Stimulated activated CD8-positive, alpha-beta memory T cell treated with anti-CD3 and anti-CD28 coated beads, Interleukin-4, amount 100 ng/mL, for 4 hours (primary cell): ENCODE measurements at places on chromosomes 4 and X.
A peak's percentile ranks its signal among the peaks of the same experiment; 100 is the strongest.

DNA sequence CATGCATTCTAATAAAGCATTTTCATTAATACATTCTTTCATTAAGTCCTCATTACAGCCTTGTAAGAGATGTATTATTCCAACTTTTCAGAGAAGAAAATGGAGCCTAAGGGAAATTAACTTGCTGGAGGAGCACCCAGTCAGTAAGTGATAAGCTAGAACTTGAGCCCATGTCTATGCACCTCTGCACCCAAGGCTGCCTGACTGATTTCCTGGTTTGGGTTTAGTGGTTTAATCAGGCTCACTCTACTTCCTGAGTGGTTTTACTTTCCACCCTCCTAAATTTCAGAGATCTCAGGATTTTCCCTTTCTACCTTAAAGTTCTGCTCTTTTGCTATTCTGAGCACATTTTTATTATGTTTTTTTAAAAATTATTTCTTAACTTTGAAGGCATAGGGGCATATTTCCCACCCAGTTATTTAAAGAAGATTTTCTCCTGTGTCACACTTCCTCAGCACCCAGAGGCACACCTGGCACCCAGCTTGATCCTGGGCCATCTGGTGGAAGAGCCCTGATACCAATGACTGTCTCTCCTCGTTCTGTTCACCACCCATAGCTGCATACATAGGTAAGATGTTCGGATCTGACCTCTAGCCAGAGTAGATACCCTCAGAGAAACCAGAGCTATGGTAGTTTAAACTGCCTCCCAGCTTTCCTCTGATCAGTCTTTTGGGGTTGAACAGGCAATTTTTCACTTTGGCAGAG is 10.4 kb downstream of the CORIN start:
- DNase-seq, result no peak

DNA sequence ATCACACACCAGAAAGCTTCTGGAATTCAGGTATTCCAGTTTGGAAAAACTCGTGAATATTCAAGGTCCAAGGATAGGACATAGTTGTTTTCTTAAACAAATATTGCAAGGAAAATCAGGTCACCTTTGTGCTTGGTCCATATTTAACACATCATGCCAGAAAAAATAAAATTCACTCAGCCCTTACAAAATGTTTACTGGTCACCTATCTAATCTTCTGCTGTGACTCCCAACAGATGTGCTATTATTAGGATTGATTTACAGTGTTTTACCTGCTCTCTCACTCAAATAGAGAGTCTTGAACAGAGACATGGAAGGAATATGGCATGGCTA is 9.5 kb downstream of the CSN3 start:
- DNase-seq, result no peak

DNA sequence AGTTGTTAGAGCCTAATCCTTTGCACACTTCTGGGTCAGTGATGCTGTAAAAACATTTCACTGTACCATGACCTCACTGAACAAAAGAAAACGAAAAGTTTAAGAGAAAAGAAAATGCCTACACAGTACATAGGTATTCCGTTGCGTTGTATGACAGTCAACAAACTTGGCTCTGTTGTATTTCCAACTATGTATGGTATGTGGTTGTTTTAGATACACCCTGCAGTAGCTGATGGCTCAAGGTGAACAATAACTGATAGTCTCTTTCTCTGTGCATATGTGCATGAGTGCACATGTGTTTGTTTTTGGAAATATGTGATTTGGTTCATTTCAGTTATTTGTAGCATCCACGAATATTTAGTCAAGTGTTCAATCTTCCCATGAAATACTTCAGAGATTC is 176.0 kb downstream of the BMPR1B start:
- DNase-seq, result no peak

- no peak for DNase-seq
Observed at GRCh38 chr4:5079581-5079980, 28.3 kb downstream of the STK32B start.

- no peak for DNase-seq
Observed at GRCh38 chrX:18893536-18893935, 90.4 kb downstream of the PHKA2 start.

- DNase-seq, result no peak
Observed at GRCh38 chr4:80711956-80712355, 318.6 kb upstream of the BMP3 start.

DNA sequence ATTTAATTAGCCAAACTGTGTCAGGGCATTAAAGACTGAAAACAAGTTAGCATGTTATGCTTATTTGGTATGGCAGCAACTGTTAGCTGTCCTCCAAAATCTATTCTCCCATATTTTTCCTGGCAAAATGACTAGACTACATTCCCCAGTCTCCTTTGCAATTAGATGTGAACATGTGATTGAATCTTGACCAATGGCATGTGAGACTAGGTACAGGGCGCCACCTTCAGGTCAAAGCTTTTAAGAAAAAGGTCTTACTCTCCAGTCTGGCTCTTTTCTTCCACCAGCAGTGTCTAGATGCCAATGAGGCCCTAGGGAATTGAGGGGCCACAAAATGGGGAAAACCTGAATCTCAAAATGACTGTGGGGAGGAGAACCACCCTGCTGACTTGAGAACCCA is 408.2 kb downstream of the SMARCA1 start:
- no peak for DNase-seq

DNA sequence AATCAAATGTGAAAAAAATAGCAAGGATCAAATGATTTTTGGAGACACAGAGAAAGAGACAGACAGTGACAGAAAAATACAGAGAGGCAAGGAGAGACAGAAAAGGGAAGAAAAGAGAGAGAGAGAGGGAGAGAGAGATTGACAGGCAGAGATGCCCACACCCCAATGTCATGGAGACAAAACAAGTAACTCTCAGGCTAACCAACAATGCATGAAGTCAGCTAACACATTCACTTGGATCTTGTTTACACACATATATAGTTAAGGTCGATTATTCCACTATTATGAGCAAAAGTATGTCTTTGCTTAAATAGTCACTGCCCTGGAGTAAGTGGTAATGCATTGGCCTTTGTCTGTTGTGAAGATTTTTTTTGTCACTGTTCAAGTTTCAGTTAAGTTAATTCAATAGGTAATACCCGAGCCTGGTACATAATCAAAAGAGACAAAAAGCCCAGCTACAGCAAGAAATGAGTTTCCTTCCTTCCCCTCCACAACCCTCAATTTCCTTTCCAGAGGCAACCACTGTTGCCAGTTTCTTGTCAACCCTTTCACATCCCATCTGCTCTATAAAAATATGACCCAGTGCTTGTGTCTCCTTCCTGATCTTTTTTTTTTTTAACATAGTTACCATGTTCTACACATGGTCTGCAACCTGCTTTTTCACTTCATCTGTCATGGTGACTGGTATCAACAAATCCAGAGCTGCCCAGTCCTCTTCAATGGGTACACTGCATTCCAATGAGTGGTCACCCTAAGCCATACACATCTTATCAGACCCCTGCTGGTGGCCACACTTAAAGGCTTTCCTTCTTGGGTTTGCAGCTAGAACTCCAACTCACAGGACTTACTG is 52.1 kb downstream of the PROM1 start:
- no peak for DNase-seq

GRCh38 chr4:176193938-176194337 is 1.4 kb downstream of the SPATA4 start:
- DNase-seq, result no peak

- DNase-seq, result no peak
Observed at GRCh38 chr4:94588896-94589693, 137.4 kb downstream of the PDLIM5 start.

DNA sequence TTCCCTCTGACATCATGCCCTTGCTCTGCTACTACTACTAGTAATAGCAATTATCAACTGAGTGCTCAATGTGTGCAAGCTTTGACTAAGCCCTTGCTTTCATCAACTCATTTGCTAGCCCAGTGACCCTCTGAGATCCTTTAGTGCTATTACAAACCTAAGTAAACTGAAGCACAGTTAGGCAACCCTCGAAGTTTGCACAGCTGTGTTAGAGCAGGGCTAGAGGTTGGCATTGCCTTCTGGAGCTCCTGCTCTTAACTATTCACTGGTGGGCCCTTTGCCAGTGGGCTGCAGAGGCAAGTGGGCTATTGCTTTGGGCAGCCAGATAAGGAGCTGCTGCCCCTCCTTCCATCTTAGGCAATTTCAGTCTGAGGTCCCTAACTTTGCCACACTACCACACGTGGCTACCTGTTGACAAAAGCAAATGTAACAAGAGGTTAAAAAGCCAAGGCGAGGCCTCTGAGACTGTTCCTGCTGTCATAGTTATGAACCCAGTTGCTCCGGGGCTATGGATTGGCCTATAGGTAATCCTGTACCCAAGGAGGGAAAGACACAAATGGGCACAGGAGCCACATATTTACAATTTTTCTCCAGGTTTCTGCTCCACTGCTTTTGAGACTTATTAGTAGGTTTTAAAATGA is 41.5 kb upstream of the ANKRD50 start:
- no peak for DNase-seq

DNA sequence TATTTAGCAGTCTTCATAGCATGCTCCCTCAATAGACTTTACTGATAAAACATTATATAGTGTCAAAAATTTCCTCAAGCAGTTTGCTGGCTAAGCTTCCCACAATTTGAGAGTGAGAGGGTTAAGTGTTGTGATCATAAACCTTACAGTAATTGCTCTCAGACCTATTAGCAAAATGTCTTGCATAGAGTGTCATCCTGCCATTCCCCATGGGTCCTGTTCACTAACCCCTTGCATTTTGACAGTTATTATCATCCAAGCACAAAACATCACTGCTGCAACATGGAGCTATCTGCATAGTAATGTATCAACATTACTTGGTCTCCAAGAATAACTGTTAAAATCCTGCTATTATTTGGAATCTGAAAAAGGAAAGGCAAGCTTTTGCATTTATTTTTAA is 196.1 kb upstream of the GK2 start:
- no peak for DNase-seq

DNA sequence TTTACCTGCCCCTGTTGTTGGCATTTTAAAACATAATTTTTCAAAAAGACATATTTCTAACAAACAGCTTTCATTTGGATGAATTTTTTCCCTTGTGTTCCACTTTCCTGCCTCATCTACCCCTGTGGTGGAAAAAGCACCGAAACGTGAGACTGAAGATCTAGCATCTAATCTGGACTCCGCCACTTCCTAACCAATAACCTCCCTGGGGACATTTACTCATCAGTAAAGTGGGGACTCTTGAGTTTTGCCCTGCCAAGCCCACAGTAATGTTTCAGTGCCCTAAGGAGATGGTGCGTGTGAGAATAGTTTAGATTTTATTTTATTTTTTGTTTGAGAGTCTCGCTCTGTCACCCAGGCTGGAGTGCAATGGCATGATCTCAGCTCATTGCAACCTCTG is 56.7 kb downstream of the ADGRG2 start:
- no peak for DNase-seq

GRCh38 chr4:183912585-183912984 is 7.5 kb downstream of the STOX2 start:
- no peak for DNase-seq

DNA sequence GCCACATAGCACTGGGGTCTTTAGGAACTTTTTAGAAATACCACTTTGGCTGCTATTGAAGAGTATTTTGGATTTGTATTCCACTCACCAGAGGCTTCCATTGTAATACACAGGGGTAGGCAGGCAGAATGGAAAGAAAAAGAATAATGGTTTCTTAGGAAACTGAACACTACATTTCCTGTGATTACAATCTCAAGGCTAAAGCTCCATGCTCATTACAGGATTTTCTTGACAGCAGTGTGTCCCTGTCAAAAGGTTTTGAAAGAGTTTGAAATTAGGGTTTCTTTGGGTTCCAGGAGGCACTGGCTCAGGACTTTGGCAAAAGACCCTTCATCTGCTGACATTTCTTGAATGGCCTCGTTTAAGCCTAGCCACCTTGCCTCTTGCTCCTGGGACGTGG is 74.8 kb upstream of the STIM2 start:
- DNase-seq, result no peak

DNA sequence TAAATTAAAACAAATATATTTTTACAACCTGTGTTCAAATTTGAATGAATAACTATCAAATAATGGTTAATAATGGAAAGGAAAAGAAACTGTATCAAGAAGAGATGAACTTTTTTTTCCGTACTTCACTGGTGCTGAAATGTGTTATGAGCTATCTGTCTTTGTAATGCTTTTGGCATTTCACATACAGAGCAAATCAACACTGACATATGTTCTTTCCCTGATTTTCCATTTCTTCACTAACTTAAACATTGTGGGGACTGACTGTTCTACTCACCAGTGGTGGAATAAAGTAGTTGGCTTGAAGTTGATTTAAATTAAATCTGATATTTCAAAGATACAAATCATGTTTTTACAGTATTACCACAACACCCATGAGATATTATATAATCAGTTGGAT is 304.0 kb upstream of the BMP3 start:
- DNase-seq, result no peak

- no peak for DNase-seq
Observed at GRCh38 chr4:127410201-127410600, 222.6 kb upstream of the INTU start.

DNA sequence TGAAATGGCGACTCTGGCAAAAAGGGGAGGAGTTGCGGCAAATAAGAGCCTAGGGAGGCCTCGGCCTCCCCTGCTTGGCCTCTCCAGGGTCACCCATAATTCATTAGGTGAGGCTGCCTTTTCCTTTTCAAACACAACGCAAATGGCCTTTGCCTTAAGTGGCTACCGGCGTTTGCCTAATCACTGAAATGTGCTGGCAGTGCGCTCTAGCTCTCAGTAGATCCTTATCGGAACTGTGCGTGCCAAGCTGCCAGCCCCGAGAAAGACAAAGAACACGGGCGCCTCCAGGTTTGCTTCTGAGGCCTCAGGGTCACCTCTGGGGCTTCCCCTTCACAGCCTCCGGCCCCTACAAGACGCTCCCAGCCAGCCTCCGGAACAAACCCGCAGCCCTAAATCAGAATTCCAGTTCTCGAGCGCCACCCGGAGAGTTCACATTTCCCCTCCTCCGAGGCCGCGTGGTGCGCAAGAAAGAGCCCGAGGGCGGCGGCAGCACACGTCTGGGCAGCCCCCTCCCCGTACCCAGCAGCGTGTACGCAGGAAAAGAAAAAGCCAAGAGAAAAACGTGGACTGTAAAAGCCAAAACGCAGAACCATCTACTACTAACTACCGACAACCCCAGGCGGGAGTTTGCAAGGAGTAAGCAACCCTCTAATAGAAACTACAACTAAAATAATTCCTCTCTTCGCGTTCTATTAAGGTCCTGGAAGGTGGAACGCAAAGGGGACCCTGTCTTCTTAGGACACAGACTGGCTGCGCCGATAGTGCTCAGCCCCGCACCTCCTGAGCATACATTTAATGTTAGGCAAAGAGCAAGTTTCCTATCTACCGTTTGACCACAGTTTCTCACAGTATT is 76.5 kb upstream of the BCOR start:
- peak; percentile 40 for DNase-seq

DNA sequence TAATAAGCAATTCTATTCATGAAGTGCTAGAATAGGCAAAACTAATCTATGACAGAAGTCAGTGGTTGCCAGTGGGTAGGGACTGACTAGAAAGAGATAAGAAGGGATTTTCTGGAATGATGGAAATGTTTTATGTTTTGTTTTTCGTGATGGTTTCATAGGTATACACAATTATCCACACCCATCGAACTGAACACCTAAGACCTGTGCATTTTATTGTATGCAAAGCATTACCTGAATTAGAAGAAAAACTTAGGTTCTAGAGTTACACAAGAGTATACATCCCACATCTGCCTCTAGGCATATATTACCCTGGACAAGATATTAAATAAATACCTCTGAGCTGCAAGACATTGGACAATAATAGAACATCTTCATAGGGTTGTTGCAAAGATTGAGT is 205.2 kb downstream of the SOWAHB start:
- DNase-seq, result no peak
